ENCODE measurements at places on chromosomes 2 and 18. TPM values are rescaled to one million over a fixed set of nuclear protein-coding genes. Genes with fewer than 3 reads are reported as not detected.

The KIF1A gene
- total RNA-seq: 0.58 TPM

The PHOSPHO2 gene
- total RNA-seq: 3.4 TPM

The ADCY3 gene
- total RNA-seq: 55.6 TPM

The UCN gene
- total RNA-seq: 2.2 TPM

The METTL5 gene
- 63.4 TPM for total RNA-seq

The RRM2 gene
- total RNA-seq: 546 TPM

The DCC gene
- not detected for total RNA-seq

The ARPC2 gene
- 765 TPM for total RNA-seq

The KRTCAP3 gene
- 10.1 TPM for total RNA-seq

The PLA2R1 gene
- not detected for total RNA-seq

The RAB27B gene
- total RNA-seq: 5.2 TPM

The FAM110C gene
- total RNA-seq: 4.8 TPM

The LAPTM4A gene
- 36.1 TPM for total RNA-seq

The IAH1 gene
- total RNA-seq: 79.0 TPM

The DYSF gene
- not detected for total RNA-seq

The SPAG16 gene
- total RNA-seq: 8.4 TPM

The ERCC3 gene
- 51.9 TPM for total RNA-seq

All from activated CD4-positive, alpha-beta memory T cell treated with anti-CD3 and anti-CD28 coated beads, Interleukin-2, amount 10 ng/mL, durations not matched to agents 7 days and 5 days (primary cell).